ENCODE measurements at places on chromosomes 12 and 14.

- no peak for DNase-seq
Observed at GRCh38 chr14:32865827-32866376, 72.8 kb upstream of the NPAS3 start.

- DNase-seq, result peak; percentile 65
Observed at GRCh38 chr12:95820096-95820703, 29.6 kb upstream of the NTN4 start.

GRCh38 chr12:116710370-116711150, 27.3 kb downstream of the SPRING1 start:
- peak; percentile 48 for DNase-seq

DNA sequence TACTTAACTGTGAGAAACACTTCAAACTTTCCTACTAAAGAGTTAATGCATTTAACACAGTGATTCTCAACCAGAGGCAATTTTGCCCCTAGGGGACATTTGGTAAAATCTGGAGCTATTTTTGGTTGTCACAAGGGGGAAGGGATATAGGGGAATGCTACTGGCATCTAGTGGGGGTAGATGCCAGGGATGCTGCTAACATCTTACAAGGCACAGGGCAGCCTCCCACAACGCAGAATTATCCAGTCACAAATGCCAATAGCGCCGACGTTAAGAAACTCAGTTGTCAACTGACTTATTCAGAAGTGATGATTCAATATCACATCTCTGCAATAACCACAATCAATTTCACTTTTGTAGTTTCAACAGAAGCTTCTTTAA, 2.0 kb downstream of the EEA1 start:
- peak; percentile 25 for DNase-seq

DNA sequence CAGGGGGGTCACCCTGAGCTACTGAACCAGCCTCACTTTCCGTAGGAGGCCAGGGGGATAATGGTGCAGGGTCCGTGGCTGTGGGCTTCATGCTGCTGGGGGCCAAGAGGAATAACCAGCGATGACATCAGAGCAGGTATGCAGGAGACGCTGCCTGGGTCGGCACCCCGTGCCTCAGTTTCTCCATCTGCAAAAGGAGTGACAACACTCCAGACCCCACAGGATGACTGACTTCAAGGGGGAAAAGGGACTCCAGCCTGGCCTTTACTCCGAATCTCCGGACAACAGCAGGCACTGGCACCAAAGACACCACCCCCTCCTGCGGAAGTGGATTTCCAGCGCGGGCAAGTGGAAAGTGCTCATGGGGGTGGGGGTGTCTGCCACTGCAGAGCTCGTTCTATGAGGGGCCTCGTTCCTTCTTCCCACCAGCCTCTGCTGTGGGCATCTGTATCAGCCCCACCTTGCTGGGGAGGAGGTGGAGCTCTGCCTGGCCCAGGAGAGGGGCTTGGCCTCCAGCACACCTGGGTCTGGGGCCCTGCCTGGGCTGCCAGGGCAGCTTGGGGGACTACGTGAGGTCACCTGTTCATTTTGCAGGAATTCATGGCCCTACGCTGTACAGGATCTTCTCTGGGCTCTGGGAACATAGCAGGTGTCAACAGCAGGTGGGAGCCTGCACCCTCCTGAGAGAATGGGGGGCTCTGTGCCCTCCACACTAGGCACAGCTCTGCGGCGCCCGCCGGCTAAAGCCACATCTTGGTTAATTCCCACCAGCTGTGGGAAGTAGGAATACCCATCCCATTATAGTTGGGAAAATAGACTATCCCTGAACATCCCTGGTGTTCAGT, 216.6 kb upstream of the C14orf180 start:
- peak; percentile 36 for DNase-seq

GRCh38 chr12:64054079-64054520, 168.0 kb downstream of the KICS2 start:
- peak; percentile 7 for DNase-seq

DNA sequence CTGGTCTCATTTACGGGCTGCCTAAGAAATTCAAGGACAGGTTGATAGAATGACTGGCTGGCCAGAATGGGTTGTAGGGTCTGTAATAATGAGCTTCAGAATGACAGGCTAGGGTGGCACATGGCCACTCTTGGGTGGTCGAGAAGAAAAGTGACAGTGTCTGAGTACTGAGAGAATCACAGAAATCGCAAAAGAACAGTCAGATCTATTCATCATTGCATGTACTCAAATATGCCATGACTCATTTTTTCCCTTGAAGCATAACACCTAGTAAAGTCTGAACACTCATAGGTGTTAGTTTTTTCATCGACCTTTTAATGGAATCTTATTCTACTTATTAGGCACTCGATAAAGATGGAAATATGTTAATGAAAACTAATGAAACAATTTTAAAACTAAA, 37.8 kb upstream of the SEL1L start:
- DNase-seq, result no peak

- DNase-seq, result no peak
Observed at GRCh38 chr12:57624441-57625220, 8.4 kb downstream of the B4GALNT1 start.

DNA sequence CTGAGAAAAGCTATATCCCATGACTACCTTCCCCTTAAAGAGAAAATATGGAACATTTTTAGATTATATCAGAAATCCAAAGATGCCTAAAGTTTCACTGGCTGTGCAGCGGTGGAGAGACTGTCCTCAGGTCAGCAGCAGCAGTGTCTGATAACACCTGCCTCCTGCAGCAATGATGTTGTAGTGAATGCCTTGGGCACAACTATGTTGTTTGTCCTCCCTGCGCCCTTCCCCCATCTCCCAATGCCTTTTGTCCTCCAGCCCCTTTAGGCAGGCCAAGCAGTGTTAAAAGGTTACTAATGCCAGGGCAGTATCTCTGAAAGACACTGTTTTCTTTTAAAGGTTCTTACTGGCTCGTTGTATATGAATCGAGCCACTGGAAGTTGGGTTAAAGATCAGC, 13.2 kb downstream of the RTRAF start:
- DNase-seq, result no peak

DNA sequence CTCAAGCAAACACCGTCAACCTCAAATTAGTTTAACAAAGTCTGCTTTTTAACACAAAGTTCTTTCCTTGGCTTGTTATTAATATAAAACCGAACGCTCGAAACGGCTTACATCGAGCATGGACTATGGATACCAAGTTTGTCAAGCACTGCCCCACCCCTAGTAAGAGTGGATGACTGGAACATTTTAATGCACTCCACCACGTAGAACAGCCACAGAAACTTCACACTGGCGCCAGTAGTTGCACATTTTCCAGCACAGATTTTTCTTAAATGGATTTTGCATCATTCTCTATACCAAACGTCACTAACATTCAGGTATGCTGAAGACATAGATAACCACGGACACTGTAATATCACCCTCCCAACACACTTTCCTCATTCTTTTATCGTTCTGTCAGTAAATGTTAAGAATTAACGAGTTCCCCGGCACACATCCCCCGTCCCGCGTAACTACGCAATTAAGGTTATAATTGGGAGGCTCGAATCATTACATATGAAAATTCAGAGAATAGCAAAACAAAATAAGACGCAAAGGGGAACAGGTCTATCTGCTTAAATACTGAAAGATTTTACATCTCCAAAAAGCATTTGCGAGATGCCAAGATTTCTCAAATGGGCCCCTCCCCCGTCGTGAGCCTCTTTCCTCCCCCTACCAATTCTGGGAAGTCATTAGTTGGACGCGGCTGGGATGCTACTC, 990 bp downstream of the FERMT2 start:
- DNase-seq, result peak; percentile 36

GRCh38 chr12:84913129-84913515, 523 bp upstream of the SLC6A15 start:
- peak; percentile 21 for DNase-seq

DNA sequence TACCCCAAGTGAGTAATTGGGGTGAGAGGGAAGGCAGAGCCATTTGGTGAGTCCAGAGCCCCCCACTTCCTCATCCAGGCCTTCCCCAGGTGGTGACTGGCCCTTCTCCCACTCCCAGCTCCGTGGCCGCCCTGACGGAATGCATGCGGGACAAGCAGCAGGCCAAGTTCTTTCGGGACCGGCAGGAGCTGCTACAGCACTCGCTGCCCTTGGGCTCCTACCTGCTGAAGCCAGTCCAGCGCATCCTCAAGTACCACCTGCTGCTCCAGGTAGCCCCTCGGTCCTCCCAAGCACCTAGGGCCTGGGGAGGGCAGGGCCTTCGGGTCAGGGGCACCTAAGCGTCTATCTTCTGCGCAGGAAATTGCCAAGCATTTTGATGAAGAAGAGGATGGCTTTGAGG, 26.5 kb downstream of the PLEKHG3 start:
- no peak for DNase-seq

GRCh38 chr12:55061024-55061423, 41.2 kb downstream of the NEUROD4 start:
- DNase-seq, result no peak

- no peak for DNase-seq
Observed at GRCh38 chr12:99529966-99530365, 117.6 kb upstream of the GARIN6 start.

DNA sequence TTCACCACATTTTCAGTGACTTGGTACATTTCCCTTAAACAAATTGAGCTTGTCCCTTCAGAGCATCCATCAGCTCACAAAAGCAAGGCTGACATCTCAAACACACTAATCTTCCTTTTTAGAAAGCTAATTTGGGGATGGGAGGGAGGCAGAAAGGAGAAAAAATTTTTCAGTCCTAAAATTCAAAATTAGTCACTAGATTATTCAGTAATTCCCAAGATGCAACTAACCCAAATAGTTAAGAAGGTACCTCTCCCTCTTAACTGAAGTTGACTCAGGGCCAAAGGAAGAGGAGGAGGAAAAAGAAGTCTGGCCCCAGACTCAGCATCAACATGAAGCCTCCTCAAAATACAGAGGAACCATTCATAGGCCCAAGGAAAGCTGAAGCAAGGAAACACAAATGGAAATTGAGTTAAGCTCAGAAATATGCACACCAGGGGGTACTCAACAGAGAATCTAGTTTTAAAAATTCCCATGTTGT, 21.7 kb downstream of the CBX5 start:
- no peak for DNase-seq

DNA sequence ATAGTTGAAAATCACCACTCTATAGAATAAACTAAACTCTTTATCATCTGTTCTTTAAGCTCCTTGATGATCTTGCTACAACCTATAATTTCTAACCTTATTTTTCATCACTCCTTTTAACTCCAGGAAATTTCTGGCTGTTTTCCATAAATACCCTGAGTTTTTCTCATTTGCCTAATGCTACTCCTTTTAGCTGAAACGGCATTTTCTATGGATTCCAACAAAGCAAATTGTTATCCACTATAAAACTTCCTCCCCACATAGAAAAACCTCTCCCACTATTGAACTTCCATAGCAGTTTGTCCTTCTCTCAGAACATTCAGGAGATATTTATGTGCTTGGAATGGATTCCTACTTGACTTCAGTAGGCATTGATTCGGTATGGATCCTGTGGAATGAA, 122.8 kb downstream of the SLC41A2 start:
- no peak for DNase-seq

DNA sequence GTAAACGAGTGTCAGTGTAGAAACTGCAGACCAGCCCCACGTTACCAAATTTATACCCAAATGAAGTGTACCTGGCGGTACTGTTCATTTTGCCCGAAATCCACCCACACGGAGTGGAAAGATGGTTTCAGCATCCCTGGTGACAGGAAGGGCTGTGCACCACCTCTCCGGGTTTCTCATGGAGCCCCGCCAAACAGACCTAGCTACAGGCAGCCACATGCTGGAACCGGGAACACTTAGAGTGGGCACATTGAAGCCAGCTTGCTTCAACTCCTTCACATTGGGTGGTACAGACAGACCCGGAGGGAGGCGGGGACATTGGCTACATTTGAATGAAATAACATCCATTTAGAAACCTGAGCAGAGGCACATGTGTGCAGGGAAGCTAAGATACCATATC, 84.4 kb downstream of the PPP2R5C start:
- peak; percentile 54 for DNase-seq

DNA sequence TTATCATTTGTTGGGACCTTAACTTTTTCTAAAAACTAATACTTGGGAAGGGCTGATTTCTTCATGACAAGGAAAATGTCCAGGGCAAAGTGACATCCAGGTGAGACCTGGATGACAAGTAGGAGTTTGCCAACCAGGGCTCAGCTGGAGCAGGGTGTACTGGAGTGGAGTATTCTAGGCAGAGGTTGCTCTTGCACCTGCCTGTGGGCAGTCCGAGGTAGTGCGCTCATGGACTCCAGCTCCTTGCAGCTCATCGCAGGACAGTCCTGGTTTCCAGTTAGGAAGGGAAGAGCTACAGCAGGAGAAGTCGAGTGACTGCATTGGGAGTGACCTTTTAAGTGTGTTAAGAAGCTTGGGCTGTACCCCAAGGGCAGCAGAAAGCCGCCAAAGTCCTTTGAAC, 175.9 kb downstream of the PELI2 start:
- no peak for DNase-seq

DNA sequence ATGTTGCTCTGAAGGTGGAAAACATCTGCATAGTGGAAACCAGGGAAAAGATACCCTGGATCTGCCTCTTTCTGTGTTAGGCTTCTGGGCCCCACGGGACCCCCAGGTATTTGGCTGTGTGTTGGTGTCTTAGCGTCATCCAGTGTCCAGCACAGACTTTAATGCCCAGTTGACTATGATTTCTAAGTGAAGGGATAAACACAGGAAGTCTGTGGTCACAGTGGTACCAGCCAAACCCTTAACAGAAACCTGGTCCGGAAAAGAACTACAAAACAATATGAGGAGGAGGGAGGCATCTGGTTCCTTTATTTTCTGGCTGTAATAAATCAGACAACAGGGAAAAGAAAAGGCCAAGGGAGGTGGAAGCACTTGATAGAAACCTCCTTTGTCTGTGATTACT, 56.4 kb downstream of the CMKLR1 start:
- no peak for DNase-seq

GRCh38 chr12:48973941-48974673, 2.6 kb upstream of the WNT10B start:
- DNase-seq, result peak; percentile 81

- DNase-seq, result no peak
Observed at GRCh38 chr12:79162147-79162772, 297.7 kb downstream of the SYT1 start.

DNA sequence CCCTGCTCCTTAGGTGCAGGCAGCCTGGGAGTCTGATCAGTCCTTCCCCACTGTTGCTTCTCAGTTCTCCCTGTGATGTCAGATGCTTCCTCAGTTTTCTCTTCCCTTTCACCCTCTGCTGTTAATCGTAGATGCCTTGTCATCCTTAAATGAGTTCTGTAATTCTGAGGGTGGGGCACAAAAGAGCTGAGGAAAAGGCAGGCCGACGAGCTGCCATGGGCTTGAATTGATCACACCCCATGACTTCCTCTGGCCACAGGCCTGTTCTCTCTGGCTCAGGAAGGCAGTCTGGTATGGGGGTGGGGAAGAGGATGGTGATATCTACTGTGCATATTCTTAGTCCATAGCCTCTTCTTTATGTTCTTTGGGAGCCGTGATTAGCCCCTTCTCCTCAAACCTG, 5.2 kb upstream of the AP1G2 start:
- no peak for DNase-seq
